CD4-positive, alpha-beta memory T cell (primary cell): ENCODE measurements at places on chromosomes 12 and 14.
A peak's percentile ranks its signal among the peaks of the same experiment; 100 is the strongest.

- DNase-seq: no peak
These were observed 69.4 kb downstream of the CD163L1 start for GRCh38 chr12:7374423-7375144.

DNA sequence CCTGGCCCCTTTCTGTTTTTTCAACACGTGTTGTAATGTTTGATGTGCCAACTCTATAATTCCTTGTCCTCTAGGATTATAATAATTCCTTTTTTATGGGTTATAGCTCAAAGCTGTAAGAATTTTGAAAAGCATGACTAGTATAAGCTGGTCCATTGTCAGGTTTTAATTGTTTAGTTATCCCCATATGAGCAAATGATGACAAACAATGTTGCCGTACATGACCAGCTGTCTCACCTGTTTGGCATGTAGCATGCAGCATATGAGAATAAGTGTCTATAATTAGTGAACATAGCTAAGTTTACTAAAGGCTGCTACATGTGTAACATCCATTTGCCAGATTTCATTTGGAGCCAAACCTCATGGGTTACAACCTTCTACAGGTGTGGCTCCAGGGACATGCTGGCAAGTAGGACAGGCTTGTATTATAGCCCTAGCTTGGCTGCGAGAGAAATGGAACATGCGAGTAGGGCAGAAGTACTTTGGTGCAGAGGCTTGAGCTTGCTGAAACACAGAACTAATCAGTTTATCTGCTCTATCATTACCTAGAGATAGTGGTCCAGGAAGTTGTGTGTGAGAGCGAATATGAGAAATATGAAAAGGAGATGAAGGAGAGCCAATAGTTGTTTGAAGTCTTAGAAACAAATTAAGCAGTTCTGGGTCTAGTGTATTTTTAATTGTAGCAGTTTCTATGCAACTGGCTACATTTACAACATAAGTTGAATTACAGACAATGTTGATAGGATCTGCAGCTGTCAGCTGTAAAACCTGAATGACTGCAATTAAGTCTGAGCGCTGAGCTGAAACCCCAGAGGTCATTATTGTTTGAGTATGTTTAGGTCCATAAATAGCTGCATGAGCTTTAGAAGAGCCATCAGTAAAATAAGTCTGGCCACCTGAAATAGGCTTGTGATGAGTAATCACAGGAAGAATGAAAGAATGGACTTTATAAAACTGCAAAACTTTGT lies 22.6 kb upstream of the MAPKAPK5 start:
- no peak for DNase-seq

DNA sequence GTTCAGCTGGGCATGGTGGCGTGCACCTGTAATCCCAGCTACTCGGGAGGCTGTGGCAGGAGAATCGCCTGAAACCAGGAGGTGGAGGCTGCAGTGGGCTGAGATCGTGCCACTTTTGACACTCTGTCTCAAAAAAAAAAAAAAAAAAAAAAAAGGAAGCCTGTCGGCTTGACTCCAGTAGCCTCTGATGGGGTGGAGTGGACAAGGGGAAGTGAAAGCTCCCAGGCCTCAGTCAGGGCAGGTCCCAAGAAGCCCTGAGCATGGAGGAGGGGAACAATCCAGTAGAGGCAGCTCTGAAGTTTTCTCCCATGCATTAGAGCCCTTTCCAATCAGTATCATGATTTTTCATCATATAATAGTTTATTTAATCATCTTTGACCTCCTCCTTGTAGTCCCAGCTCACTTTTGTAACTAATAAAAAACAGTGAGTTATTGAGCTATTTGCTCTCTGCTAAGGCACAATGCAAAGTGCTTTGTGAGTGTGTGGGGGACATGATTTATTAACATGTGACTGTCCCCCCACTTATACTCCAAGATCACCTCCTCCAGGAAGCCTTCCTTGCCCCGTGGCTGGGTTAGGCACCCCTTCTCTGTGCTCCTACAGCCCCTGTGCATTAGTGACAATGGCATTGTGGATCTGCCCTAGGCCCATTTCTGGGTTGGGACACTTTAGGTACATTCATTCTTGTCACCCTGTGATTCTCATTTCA lies 4.7 kb upstream of the SSH1 start:
- DNase-seq: no peak

DNA sequence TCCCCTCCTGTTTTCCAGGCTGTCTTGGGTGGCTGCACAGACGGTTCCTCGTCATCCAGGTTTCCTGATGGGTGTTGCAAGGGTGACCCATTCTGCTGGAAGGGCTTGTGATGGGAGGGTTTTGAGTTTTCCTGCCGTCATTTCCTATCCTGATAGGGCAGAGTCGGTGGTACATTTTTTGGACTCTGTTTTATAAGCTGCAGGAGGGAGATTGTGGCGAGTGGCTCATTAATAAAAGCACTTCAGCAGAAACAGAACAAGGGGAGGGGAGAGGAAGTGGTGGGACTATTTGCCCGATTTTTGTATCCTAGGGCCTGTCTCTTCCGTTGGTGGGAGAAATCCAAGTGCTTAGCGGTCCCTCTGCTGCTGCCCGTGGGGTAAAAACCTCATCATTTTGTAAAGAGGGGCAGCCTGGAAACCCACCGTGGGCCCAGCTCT lies 40.0 kb downstream of the TSPAN9 start:
- no peak for DNase-seq

GRCh38 chr14:56008150-56008549 lies 110.1 kb upstream of the PELI2 start:
- DNase-seq: no peak

GRCh38 chr14:70655110-70655826 lies 13.6 kb downstream of the TTC9 start:
- DNase-seq: peak; percentile 82

- no peak for DNase-seq
These were observed 366.3 kb downstream of the TMTC2 start for GRCh38 chr12:83052890-83053541.

DNA sequence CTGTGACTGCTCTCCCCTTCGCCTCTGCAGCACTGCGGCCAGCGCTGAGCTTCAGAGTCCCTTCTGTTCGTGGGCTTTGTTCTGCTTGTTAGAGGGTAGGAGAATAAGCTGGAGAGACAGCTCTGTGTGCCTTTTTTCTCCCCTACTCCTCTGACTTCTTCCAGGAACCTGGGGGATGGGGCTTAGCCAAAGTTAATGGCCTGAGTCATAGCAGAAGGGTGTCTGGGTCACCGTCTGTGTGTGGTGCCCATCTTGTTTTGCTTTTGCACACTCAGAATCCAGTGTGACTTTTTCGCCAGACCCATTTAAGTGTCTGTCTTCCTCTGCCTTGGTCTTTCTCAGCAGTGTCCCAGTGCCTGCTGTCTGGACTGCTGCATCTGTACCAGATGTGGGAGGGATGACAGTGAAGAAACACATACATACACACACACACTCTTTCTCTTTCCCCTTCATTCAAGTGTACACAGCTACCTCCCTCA lies 3.0 kb downstream of the KIF5A start:
- DNase-seq: no peak

DNA sequence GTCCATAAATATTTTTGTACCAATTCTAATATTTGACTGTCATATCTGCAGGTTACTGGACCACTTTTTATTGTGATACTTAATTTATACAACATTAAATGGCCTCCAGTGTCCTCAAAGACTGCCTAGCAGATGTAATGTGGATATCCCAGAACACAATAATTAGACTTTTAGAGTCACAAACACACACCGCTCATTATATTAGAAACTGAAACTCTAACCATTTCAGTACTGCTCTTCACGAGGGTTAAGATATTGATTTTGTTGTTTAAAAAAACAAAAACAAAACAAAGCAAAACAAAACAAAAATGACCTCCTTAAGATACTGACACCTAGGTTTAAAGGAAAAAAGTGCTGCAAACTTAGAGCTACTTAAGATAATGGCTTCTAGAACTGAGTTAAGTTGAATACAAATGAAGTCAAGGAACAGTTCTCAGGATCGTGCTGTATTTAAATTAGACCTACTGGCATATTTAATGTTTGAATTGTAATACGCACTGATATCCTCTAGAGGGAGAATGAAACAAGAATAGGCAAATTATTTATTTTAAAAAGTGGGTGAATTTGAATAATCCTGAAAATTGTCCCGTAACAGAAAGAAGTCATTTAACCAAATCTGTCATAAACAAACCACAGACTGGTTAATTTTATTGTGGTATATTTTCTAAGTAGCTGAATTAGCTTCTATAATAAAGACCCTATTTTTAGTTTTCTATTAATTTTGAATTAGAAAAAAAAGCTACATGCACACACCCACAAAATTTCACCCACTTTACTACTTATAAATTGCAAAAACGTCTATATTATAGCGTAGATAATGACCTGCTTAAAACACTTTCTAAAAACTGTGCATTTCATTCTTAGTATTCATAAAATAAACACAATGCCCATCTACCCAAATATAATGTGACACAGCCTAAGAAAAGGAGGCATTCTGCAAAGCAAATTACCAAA lies 395.2 kb upstream of the DCN start:
- peak; percentile 44 for DNase-seq

DNA sequence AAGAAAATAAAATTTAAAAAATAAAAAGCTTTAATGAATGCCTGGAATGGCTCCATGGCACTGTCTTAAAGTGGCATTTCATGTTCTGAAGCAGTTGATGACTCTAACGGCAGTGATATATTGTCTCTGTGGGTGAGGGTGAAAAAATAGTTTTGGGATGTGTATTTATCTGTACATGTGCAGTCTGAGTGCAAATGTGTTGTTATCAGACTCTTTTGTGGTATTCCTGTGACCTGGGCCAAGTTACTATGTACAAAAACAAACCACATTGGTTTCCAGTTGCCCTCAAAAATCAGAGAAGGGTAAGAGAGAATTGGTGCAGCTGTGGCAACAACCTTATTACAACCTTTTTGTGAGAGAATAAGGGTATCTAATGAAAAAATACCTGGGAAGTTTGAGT lies 81.7 kb upstream of the CCDC91 start:
- peak; percentile 53 for DNase-seq

GRCh38 chr14:92797935-92798653 lies 4.0 kb downstream of the GOLGA5 start:
- DNase-seq: no peak

GRCh38 chr14:97571866-97572555 lies 774.8 kb downstream of the VRK1 start:
- no peak for DNase-seq

GRCh38 chr14:95256002-95256775 lies 63.5 kb downstream of the CLMN start:
- no peak for DNase-seq

- no peak for DNase-seq
These were observed 24.0 kb upstream of the CLEC4E start for GRCh38 chr12:8564656-8565055.

GRCh38 chr14:105337966-105338741 lies 23.6 kb downstream of the PACS2 start:
- no peak for DNase-seq

GRCh38 chr12:51185171-51185717 lies 12.3 kb upstream of the TFCP2 start:
- no peak for DNase-seq

DNA sequence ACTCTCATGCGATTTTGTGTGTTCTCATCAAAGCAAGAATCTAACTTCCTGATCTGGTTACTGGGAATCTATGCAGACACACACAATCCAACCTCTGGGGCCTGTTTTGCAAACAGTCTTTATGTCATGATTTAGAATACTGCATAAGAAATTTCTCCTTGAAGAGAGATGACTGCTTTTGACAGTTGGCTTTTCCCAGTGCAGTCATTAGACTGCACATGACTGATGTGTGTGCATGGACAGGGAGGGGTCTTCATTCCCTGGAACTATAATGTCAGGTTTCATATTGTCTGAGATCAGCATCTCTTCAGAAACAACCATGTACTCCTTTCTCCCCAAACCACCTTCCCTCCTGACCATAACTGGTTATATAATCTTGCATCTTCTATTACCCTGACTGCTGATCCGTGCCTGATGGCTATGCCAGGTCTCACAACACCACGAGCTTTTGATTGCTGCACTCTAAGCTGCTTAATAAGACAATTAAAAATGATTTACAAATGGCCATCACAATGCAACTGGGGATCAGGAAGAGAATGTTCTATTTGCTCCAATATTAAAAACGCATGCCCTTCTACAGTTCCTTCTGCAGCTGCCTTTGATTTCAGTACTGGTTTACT lies 995.4 kb downstream of the NRXN3 start:
- DNase-seq: no peak

DNA sequence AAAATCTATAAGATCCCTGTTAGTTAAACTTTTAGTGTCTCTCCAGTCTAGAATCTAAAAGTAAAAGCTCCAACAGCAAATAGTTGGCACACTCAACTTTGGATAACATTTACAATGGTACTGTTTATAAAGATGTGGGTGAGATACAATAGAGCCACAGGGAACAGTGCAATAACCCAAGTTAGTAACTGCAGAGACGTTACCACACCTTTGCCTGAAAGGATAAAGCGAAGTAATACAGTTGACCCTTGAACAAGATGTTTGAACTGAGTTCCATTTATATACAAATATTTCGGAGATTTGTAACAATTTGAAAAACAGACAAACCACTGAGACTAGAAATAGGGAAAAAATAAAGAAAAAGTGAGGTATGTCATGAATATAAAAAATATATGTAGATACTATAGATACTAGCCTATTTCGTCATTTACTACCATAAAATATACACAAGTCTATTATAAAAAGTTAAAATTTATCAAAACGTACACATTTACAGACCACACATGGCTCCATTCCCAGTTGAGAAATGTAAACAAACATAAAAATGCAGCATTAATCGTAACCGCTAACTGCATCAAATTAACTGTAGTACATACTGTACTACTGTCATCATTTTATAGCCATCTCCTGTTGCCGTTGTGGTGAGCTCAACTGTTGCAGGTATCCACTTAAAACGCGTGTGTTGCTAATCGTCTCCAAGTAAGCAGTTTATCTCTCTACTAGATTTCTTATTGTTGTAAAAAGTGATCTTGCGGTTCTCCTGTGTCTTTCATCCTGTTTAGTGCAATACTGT lies 56.5 kb upstream of the HIF1A start:
- DNase-seq: no peak

GRCh38 chr14:88941414-88941813 lies 117.0 kb downstream of the TTC8 start:
- DNase-seq: no peak

DNA sequence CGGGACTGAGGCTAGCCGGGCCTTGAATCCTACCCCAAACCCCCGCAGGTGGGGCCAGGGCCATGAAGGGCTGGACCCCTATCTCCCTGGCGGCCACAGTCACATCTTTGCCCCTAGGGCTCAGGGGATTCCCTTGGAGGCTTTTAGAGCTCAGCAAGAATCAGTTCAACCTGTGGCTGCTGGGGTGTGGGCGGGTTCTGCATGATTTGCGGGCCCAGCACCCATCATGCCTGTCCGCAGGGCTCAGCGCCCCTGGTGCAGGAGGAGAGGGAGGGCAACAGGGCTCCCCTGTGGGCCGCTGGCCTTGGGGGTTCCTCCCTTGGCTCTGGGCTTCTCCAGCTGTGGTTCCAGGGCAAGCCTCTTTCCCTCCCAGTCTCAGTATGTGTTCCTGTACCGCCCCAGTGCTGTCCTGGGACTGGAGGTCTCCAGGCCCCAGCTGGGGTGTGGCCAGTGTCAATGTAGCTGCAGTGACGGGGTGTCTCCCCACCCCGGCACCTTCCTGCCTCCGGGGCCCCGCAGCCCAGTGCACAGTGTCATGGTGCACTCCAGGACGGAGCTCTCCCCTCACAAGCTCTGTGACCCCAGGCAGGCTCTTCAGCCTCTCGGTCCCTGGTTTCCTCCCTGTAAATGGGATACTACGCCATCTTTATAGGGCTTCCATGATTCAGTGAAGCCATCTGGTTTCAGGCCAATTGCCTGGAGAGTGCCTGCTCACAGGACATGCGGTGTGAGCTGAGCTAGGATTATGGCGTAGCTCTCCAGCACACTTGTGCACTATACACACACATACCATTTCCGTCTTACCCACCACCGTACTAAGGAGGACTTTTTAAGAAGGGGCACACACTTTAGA lies 9.9 kb upstream of the LBHD2 start:
- no peak for DNase-seq

- no peak for DNase-seq
These were observed 21.1 kb upstream of the PPP2R5E start for GRCh38 chr14:63564318-63564717.
